ENCODE measurements at places on chromosomes 5 and 9. TPM values are rescaled to one million over a fixed set of nuclear protein-coding genes. Genes with fewer than 3 reads are reported as not detected.

GRCh38 chr5:31531543-31531887, 378 bp downstream of the DROSHA start:
- no peak for DNase-seq

GRCh38 chr9:136249877-136250559, 4.4 kb upstream of the QSOX2 start:
- DNase-seq, result no peak

DNA sequence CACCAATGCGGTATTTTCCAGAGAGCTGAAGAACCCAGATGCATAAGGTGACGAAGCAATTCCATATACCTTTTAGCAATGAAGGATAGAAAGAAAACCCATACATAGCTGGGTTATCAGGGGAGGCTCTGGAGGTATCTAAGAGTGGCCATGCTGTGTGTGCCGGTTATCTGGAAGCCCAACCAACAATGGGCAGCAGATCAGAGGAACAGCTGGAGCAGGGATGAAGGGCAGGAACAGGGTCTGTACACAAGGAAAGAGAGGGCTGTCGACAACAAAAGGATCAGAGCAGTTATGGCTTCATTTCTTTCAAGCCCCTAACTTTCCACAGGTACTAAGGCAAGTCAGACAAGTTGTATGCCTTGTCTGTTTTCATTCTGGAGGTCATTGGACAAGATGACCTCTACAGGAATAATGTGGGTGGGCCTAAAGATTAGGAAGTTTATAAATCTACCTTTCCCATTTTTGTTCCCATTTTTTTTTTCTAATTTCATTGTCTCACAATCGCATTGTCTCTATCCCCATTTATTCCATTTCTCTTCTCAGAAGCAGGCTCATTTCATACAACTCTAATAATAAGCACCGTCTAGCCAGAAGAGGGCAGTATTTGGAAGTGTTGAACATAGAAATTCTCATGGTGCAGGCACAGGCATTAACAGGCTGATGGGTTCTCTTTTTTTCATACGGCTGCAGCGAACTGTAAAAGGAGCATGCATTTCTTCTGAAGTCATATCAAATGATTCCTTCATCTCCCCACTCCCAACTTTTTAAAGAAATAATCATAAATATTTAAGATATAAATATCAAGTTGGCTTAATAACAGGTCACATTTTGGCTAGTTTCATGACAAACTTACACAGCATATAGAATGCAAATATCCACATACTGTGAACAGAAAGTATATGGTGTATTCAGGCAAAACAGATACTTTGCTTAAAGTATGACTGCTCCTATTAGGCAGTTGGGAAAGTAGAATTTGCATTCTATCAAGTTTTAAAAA, 63.5 kb downstream of the ZNF474 start:
- DNase-seq, result no peak

DNA sequence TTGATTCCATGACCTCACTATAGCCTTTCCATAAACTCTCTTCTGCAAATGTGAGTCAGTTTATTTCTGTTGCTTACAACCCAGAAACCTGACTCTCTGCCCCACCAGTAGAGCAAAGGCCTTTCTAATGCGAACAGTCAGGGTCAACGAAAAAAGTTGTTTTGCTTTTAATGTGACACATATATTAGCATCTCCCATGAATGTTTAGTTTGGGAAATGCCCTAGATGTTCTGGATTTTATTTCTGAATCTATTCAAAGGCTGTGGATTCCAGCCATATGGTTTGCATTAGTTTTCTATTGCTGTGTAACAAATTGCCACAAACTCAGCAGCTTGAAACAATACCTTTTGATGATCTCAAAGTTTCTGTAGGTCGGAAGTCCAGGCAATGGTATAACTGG, 193.5 kb downstream of the GNA14 start:
- DNase-seq, result no peak

DNA sequence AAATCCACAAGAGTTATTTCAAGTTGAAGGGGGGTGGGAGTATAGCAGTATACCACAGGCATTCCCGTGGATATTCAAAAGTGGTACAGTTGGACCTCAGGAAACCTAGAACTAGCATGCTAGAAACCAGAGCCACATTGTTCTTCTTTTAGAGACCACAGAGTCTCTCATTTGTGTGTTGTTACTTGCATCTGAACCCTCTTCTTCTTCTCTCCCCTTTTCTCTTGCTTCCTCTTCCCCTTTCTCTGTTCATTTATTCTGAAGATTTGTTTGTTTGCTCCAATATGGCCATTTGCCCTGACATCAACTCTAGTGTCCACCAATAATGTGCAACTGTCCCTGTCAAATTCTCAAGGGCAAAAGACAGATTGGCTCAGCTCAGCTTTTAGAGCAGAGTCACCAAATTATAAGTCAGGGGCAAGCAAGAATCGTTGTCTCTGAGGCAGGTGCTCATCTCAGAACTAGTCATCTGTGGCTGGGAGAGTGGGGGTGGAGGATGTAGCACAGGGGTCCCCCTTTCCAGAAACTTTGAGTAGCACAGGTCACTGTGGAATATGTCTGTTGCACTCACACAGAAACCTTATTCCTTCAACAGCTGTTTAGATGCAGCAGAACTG, 321.1 kb downstream of the ARRDC3 start:
- no peak for DNase-seq

GRCh38 chr5:135822286-135822685, 12.2 kb upstream of the SLC25A48 start:
- no peak for DNase-seq

DNA sequence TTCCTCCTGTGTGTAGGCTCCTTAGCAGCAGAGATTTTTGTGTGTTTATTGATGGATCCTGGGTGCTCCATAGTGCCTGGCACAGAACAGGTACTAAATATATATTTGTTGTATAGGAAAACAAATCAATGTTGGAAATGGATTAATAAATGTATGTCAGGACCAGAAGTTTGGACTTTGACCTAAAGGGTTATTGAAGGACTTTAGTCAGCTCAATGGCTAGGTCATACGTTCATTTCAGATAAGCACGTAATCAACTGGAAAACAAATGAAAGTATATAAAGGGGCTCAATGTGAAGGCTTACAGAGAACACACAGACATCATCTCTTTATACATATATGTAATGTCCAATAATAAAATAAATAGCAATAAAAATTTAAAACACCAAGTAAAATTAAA, 56.2 kb upstream of the PALM2AKAP2 start:
- DNase-seq, result no peak

GRCh38 chr5:110903966-110904365, 165.2 kb downstream of the SLC25A46 start:
- no peak for DNase-seq

GRCh38 chr5:163838738-163839137, 333.3 kb downstream of the MAT2B start:
- DNase-seq, result no peak

DNA sequence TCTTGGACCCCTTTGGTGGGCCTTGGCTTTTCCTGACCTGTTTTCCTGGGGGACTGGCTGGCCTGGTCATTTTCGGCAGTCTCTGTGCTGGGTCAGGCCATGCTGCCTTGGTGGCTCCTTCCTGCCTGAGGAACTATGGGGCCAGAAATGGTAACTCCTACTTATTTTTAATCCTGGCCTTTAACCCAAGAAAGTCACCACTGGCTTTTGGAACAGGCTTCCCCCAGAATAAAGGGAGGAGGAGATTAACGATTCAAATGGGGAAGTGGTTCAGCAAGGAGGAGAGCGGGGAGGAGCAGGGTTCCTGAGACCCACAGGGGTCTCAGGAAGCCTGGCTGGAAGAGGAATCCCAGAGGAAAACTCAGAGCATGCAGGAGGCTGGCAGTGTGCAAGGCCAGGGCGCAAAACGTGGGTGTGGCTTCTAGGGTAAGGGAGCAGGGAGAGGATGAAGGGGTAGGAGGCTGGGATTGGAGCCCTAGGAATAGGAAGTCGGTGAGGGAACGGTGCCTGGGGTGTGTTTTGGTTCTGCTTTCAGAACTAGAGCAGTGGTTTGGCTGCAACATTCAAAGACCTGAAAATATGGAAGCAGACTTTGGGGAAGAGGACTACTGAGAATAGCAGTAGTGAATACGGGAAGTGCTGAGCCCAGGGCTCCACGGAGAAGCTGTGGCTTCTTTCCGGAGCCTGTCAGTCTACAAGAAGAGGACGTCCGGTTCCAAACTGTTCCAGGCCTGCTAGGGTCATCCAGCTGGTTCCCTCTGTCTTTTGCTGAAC, 271.1 kb upstream of the KLF4 start:
- no peak for DNase-seq

GRCh38 chr5:78731884-78732283, 83.3 kb upstream of the LHFPL2 start:
- DNase-seq, result no peak

- DNase-seq, result no peak
These were observed 527.2 kb downstream of the KCTD16 start for GRCh38 chr5:144697847-144698262.

GRCh38 chr5:1322955-1323802, 21.7 kb downstream of the CLPTM1L start:
- no peak for DNase-seq

DNA sequence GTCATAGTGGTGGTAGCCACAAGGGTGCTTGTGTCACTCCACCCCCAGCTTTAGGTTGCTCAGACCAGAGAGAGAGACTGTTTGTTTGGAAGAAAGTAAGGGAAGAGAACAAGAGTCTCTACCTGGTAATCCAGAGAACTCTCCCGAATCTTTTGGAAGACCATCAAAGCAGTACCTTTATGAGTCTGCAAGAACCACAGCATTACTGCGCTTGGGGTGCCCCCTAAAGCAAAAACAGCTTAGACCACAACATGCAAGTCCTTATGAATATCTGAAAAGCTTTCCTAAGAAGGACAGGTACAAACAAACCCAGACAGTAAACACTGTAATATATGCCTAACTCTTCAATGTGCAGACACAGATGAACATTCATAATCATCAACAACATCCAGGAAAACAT, 1398.6 kb upstream of the C9orf72 start:
- DNase-seq, result no peak

- no peak for DNase-seq
These were observed 250.7 kb downstream of the ANXA1 start for GRCh38 chr9:73402081-73403028.

DNA sequence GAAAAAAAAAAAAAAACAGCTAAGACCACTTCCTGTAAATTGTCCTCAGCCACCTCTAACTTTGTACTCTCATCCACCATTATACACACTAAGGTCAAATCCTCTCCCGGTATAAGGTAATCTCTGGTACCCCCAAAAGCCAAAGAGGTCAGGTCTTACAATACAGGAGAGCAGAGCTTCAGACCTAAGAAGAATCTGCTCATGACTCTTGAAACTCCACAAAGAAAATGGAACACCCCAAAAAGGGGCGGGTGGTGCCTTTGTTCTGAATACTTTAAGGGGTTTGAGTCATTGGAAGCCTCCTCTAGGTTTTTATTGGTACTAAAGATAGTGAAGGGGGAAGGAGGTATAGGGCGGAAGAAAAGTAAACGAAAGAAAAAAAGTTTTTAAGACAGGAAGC, 69.8 kb downstream of the COL15A1 start:
- peak; percentile 16 for DNase-seq

- DNase-seq, result no peak
These were observed 158.6 kb upstream of the GLRA1 start for GRCh38 chr5:152083231-152083630.

- no peak for DNase-seq
These were observed 81.7 kb downstream of the HMHB1 start for GRCh38 chr5:143893638-143894037.

DNA sequence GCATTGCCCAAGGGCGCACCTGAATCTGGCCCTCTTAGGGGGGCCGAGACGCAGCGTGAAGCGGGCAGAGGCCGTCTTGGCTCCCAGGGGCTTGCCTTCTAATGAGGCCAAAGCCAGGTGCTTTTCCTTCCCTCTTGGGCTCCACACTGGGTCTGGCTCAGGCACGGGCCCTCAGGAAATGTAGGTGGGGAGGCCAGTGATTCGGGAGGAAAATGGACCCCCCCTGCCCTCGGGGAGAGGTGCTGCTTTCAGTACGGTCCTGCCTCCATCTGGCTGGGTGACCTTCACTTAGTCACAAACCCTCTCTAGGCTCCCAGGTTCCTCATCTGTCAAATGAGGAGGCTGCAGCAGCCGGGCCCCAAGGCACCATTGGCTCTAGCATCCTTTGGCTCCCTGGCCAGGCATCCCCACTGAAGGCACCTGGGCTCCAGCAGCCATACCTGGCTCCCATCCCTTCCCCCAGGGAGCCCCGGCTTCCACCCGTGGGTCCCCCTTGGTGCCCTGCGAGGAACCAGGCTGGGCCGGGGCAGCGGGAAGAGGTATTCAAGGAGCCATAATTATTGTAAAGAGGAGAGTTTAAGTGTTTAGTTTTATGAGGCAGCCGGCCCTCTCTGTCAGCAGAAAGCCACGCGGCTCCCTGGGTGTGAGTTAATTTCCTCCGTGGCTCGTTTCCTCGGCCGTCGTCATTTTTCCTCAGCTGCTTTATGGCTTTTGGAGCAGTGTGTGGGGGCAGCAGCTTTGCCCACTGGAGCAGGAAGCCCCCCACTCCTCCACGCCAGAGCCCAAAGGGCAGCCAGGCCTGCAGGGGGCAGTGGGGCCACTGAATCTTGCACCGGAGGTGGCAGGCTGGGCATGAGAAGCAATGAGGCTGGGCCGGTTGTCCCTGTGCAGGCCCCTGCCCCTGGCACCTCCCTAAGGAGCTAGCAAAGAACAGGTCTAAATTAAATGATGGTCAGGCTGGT, 24.9 kb upstream of the UNC5A start:
- DNase-seq, result no peak

- DNase-seq, result peak; percentile 23
These were observed 35.9 kb upstream of the ARSB start for GRCh38 chr5:79020861-79021561.

DNA sequence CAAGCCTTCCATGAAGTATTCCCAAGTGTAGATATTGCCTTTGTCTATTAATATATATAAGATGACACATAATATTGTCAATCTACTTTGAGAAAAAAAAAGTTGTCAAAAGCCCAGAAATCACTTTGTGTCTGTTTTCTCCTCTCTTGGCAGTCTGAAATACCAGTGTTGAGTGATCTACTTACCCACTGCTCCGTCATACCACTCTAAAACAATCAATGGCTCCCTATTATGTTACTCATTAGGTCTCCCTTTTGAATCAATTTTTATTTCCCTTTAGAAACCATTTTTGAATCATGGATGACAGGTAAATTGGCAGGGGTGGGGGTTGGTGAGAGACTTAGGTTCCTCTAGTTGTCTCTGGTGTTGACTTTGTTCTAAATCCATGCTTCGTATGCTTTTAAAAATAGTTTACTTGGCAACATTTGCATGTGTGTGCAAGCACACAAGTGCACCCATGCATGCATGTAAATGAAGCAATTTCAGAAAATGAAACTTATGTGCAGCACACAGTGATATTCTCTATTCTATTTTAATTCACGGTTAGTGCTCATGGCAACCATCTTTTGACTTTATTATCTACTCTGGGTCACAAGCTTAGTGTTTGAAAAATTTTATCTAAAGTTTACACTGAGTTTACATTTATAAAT, 378.9 kb downstream of the RAB3C start:
- no peak for DNase-seq

SPINK13 gene
- not detected for polyA plus RNA-seq

FREM1 gene
- polyA plus RNA-seq, result not detected

NXNL2 gene
- polyA plus RNA-seq, result not detected

SMIM27 gene
- polyA plus RNA-seq, result 108 TPM

SLC4A9 gene
- polyA plus RNA-seq, result not detected

SLCO6A1 gene
- not detected for polyA plus RNA-seq

NR5A1 gene
- polyA plus RNA-seq, result not detected

ANKRD33B gene
- 0.20 TPM for polyA plus RNA-seq

C8G gene
- polyA plus RNA-seq, result not detected

CCIN gene
- polyA plus RNA-seq, result not detected

ECPAS gene
- polyA plus RNA-seq, result 13.4 TPM

SLC34A3 gene
- polyA plus RNA-seq, result not detected

CYSRT1 gene
- polyA plus RNA-seq, result 0.52 TPM

CTSL gene
- polyA plus RNA-seq, result 58.8 TPM

FOXI1 gene
- not detected for polyA plus RNA-seq

IFNA2 gene
- polyA plus RNA-seq, result not detected

PDE8B gene
- polyA plus RNA-seq, result 0.02 TPM

Data from naive thymus-derived CD4-positive, alpha-beta T cell (primary cell).